ENCODE measurements at places on chromosomes 3 and 15. TPM values are rescaled to one million over a fixed set of nuclear protein-coding genes. Genes with fewer than 3 reads are reported as not detected.

DNAJB11 gene
- total RNA-seq = 61.8 TPM

SOX14 gene
- total RNA-seq = not detected

CIDEC gene
- total RNA-seq = not detected

DNA sequence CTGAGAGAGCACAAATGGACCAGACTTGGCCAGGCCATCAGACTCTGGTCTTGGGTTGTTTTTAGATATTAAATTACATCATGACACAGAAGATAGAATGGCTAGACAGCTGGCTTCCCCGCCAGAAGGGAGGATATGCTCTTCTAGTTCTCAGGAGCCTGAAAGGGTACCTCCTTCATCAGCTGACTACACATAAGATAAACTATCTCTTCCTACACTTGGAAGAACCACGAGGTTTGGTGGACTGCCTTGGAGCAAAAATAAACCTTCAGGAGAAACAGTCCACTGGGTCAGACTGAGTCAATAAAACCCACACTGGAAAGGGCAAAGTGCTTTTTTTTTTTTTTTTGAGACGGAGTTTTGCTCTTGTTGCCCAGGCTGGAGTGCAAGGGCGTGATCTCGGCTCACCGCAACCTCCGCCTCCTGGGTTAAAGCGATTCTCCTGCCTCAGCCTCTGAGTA lies 26.3 kb upstream of the DYNC1LI1 start:
- no peaks in the 10 kb centered on the region for H3K36me3 ChIP-seq
- DNase-seq = peak; percentile 47
- H3K27ac ChIP-seq = no peak overlapping the region
- H3K4me1 ChIP-seq = no peaks in the 10 kb centered on the region

DNA sequence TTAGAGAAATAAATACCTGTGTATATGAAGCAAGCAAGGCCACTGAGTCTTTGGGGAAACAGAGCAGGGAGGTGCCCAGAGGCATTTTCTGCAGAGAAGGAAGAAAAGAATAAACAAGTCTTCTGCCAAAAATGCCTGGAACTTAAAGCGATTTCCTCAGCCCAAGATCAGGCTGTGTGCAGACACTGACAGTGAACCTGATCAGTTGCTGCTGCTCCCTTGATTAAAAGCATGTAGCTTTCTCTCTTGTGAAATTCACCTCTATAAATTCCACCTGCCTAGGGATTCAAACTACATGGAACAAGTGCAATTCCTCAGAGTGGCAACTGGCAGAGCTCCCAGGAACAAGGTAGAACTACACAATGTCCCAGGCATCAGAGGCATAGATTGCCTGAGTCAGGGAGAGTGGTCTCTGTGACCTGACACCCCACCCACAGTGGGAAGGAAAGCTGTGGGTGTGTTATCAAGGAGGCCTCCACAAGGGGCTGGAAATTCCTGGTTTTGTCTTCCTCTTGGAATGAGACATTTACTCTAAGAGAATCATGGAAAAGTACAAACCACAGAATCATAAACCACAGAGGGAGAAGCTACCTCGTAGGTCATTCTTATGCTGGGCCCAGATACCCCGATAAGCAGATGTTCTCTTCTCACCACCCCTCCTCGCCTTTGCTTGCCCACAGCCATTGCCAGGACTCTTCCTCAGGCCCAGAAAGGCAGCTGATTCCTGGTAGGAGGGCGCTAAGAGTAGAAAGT lies 1.8 kb upstream of the ZBTB38 start:
- no peak overlapping the region for H3K4me3 ChIP-seq
- DNase-seq = peak; percentile 55
- no peaks in the 10 kb centered on the region for H3K36me3 ChIP-seq
- no peaks in the 10 kb centered on the region for H3K27me3 ChIP-seq
- H3K4me1 ChIP-seq = peaks cover 50% of the 10 kb centered on the region

DNA sequence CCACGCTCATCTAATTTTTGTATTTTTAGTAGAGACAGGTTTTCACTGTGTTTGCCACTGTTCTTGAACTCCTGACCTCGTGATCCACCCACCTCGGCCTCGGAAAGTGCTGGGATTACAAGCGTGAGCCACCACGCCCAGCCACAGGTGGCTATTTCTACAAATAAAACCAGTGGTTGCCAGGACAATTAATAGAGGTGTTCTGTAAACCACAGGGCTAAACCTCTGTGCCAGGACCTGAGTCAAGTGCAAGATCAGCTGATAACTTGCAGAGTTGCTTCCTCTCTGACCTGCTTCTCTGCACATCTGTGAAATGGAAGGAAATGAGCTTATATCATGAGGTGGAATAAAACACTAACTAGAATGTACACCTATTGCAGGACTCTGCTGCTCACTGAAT lies 72.8 kb downstream of the CD200R1L start:
- no peaks in the 10 kb centered on the region for H3K4me1 ChIP-seq
- DNase-seq = peak; percentile 46
- H3K36me3 ChIP-seq = no peaks in the 10 kb centered on the region
- H3K4me3 ChIP-seq = no peak overlapping the region

HCN4 gene
- 0.45 TPM for total RNA-seq

DNA sequence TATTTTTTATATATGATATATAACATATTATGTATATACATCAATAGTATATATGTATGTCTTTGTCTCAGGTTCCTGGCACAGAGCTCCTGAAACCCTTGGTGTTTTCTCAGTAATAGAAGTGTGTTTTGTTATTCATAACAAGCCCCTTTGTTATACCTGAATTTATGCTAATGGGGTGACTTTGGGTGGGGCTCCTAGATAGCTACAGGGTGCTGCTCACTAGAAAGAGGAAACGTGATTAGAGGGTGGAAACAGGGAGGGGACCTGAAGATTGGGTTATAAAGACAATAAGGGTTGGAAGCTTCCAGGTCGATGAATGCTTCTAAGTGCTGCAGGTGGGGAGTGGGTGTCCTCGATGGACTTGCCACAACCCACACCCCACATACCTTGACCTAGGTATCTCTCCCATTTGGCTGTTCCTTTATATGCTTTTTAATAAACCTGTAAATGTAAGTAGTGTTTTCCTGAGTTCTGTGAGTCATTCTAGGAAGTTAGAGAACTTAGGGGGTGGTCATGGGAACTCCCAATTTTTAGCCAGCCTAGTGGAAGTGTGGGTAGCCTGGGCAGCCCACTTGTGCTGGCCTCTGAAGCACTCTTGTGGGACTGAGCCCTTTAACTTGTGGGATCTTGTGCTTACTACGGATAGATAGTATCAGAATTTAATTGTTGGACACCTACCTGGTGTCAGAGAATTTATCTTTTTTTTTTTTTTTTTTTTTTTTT lies 36.9 kb upstream of the C15orf39 start:
- H3K27ac ChIP-seq = no peak overlapping the region
- H3K4me1 ChIP-seq = no peaks in the 10 kb centered on the region
- DNase-seq = no peak
- no peak overlapping the region for H3K4me3 ChIP-seq
- H3K27me3 ChIP-seq = no peaks in the 10 kb centered on the region
- H3K36me3 ChIP-seq = no peaks in the 10 kb centered on the region

- H3K4me3 ChIP-seq = no peak overlapping the region
- peaks cover 4% of the 10 kb centered on the region for H3K27me3 ChIP-seq
- DNase-seq = no peak
- no peaks in the 10 kb centered on the region for H3K36me3 ChIP-seq
Measured at GRCh38 chr3:129040579-129041300, 19.8 kb upstream of the GP9 start.

MAP1A gene
- total RNA-seq = 5.3 TPM

DNA sequence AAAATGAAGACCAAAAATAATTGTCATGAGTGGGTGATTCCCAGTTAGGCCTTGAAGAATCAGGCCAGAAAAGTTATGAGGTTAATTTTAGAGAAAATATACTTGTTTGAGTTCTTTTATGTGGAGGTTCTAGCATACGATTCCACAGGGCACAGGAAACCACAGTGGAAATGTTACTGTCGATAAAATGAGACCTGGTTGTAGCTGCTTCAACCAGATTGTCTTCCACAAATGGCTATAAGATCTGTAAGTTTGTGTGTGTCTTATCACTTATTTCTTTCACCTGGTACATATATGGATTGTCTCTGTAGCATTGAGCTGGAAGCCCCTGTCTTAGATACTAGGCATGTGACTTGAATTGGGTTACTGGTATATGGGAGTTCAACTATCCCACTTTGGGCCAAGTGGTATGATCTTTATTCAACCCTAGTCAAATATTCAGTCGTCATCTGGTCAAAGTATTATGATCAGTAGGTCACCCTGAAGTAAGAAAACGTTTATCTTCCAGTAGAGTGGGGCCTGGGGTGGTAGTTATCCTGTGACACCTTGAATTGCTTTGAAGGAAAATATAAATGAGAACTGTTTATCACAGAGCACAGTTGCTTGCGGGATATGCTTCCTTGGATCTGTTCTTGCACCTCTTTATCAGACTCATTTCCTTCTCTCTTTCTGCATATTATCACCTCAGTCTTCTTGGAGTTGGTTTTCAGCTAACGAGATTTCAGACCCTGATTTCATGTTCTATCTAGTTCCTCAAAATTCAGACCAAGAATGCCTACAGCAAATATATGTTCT lies 21.5 kb upstream of the ZNF609 start:
- no peaks in the 10 kb centered on the region for H3K27me3 ChIP-seq
- no peak overlapping the region for H3K4me3 ChIP-seq
- no peak overlapping the region for H3K27ac ChIP-seq
- peaks cover 9% of the 10 kb centered on the region for H3K4me1 ChIP-seq
- H3K36me3 ChIP-seq = no peaks in the 10 kb centered on the region

DNA sequence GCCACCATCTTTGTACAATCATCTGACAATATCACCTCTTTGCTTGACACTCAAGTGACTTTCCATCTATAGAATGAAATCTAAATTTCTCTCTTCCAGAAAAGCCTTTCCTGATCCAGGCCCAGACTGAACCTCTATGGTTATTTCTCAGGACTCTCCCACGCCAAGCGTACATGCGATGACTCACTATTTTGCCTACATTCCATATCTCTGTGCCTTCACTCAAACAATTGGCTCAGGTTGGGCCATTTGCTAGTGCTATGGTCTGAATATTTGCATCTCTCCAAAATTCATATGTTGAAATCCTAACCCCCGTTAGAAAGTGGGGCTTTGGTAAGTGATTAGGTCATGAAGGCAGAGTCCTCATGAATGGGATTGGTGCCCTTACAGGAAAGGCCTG lies 43.9 kb downstream of the ST3GAL6 start:
- H3K4me1 ChIP-seq = peaks cover 7% of the 10 kb centered on the region
- no peaks in the 10 kb centered on the region for H3K27me3 ChIP-seq

- no peak overlapping the region for H3K27ac ChIP-seq
- DNase-seq = no peak
- no peaks in the 10 kb centered on the region for H3K4me1 ChIP-seq
- no peak overlapping the region for H3K4me3 ChIP-seq
- H3K27me3 ChIP-seq = no peaks in the 10 kb centered on the region
Measured at GRCh38 chr15:93608643-93609148, 519.7 kb upstream of the RGMA start.

CD200R1 gene
- total RNA-seq = 19.3 TPM

DAZL gene
- total RNA-seq = not detected

CFAP100 gene
- total RNA-seq = not detected

GOLIM4 gene
- total RNA-seq = 44.4 TPM

GRCh38 chr3:67030785-67031740 lies 33.0 kb downstream of the KBTBD8 start:
- no peaks in the 10 kb centered on the region for H3K27me3 ChIP-seq
- no peaks in the 10 kb centered on the region for H3K4me1 ChIP-seq
- H3K27ac ChIP-seq = no peak overlapping the region
- no peak overlapping the region for H3K4me3 ChIP-seq
- no peak for DNase-seq

GRCh38 chr3:180875124-180875698 lies 37.3 kb upstream of the FXR1 start:
- H3K27me3 ChIP-seq = no peaks in the 10 kb centered on the region
- H3K4me1 ChIP-seq = peaks cover 4% of the 10 kb centered on the region
- no peak for DNase-seq
- no peak overlapping the region for H3K27ac ChIP-seq

GRCh38 chr15:39946862-39947261 lies 12.9 kb downstream of the EIF2AK4 start:
- no peaks in the 10 kb centered on the region for H3K4me1 ChIP-seq
- peaks cover 83% of the 10 kb centered on the region for H3K36me3 ChIP-seq
- no peaks in the 10 kb centered on the region for H3K27me3 ChIP-seq
- no peak for DNase-seq
- no peak overlapping the region for H3K27ac ChIP-seq
- no peak overlapping the region for H3K4me3 ChIP-seq

DNA sequence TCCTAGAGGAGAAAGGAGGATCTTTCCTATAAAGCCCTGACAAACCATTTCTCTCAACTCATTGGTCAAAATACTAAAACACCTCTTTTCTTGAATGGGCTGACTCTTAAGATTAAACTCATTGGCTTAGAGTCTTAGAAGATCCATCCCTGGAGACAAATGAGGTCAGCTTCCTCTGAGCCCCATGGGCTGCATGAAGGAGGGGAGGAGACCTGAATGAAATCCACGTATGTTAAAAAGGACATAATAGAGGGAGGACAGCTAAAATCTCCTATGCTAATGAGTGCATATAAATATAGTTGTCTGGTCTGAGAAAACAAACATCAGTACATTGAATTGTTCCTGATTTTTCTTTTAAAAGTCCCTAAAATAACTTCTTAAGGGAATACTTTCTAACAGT lies 255.0 kb downstream of the TBL1XR1 start:
- no peaks in the 10 kb centered on the region for H3K36me3 ChIP-seq
- DNase-seq = no peak
- no peaks in the 10 kb centered on the region for H3K4me1 ChIP-seq

DNA sequence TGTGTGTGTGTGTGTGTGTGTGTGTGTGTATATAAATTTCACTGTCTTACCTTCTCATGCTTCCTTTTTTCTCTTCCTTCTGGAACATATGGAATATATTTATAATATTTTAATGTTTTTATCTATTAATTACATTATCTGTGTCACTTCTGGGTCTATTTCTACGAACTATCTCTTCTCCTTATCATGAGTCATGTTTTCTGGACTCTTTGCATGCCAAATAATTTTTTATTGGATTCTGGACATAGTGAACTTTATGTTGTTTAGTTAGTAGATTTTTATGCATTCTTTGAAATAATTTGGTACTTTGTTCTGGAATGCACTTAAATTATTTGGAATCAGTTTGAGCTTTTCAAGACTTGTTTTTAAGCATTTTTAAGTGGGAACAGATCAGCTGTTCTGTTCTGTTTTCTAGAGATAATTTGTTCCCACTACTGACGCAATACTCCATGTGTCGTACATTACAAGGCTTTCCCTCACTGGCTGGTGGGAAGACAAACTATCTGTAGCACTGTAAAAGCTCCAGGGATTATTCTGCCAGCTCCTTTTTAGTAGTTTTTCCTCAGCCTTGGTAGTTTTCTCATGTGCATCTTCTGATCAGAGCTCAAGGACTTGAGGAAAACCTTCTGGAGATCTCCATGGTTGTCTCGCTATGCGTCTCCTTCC lies 302.0 kb downstream of the CLSTN2 start:
- no peaks in the 10 kb centered on the region for H3K4me1 ChIP-seq
- no peaks in the 10 kb centered on the region for H3K36me3 ChIP-seq
- no peak overlapping the region for H3K4me3 ChIP-seq

GOLGA6A gene
- total RNA-seq = 1.1 TPM

DNA sequence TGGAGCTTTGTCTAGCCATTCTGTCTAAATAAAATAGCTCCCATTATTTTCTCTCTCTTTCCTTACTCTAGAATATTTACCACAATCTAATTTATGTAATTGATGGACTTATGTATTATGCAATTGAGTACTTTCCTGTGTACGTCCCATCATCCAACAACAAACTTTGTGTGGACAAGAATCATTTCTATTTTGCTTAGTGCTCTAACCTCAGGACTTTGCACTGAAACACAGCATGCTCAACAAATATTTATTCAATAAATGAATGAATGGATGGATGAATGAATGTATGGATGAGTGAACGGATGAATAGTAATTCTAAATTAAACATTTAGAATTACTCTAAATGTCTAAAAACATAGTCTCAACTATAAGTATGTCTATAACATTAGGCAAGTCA lies 115.2 kb upstream of the RORA start:
- H3K4me3 ChIP-seq = no peak overlapping the region
- no peaks in the 10 kb centered on the region for H3K36me3 ChIP-seq
- no peaks in the 10 kb centered on the region for H3K4me1 ChIP-seq
- DNase-seq = no peak
- H3K27me3 ChIP-seq = no peaks in the 10 kb centered on the region
